CD4-positive, alpha-beta T cell treated with Interleukin-1 beta for 1 hour (primary cell): ENCODE measurements at places on chromosomes 2 and 18.

GRCh38 chr2:201414099-201415023 is 36.9 kb downstream of the TRAK2 start:
- peak; percentile 38 for DNase-seq

GRCh38 chr2:120600786-120601185 is 134.9 kb upstream of the GLI2 start:
- no peak for DNase-seq

DNA sequence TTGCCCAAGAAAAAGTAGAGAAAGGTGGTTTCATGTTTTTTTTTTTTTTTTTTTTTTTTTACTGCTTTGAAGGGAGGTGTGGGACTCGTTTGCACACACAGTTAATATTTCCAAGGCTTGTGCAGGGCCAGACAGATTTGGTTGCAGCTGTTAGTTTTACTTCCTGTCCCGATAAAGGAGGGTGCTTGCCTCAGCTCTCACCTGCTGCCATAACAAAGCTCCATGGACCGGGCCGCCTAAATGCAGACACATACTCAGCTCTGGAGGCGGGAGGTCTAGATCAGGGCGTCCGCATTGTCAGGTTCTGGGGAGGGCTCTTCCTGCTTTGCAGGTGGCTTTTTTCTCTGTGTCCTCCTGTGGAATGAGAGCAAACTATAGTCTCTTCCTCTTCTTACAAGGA is 69.9 kb downstream of the ODC1 start:
- peak; percentile 62 for DNase-seq

DNA sequence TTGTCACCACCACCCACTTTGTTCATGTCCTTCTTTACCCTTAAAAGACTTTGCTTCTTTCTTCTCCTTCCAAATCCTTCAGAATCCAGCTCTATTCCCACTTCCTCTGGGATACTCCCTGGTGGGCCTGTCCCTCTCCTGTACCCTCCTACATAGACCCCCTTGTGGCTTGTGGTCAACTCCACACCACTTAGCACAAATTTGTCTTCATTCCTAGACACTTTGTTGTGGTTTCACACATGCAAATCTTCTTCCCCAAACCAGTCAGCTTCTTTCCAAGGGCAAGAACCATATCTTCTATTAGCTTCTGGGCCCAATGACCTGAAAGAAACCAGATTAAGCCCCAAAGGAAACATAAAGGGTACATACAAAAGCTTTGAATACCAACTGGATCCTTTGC is 342.4 kb downstream of the TNS1 start:
- no peak for DNase-seq

- no peak for DNase-seq
These were observed 56.4 kb upstream of the ATG16L1 start for GRCh38 chr2:233195027-233195426.

GRCh38 chr18:6781142-6781714 is 51.7 kb downstream of the ARHGAP28 start:
- no peak for DNase-seq

DNA sequence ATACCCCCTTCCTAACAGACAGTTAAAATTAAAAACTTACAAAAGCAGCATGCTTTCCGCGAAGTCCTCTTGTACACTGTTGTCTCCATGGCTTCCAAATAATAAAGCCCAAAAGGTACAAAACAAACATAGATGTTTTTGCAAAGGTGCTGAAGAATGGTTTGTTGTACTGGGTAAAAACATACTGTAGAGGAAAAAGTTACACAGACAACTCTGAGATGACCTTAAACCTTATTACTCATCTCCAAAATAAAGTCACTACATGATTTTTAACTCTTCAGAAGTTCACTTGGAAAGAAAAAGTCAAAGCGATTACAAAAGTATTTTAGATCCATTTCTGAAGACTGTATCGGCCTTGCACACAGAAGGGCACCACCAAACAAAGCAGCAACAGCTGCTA is 6.1 kb downstream of the SLC35F5 start:
- no peak for DNase-seq

GRCh38 chr2:119155633-119156032 is 2.9 kb downstream of the C1QL2 start:
- DNase-seq: no peak

GRCh38 chr18:60096428-60096827 is 196.6 kb downstream of the PMAIP1 start:
- no peak for DNase-seq

GRCh38 chr2:101205521-101206479 is 46.9 kb upstream of the CNOT11 start:
- DNase-seq: peak; percentile 57

GRCh38 chr2:33589444-33589843 is 9.7 kb downstream of the FAM98A start:
- DNase-seq: no peak

GRCh38 chr18:9521770-9522169 is 46.5 kb downstream of the RALBP1 start:
- no peak for DNase-seq

GRCh38 chr2:219249203-219249980 is 3.7 kb upstream of the TUBA4B start:
- DNase-seq: peak; percentile 72
